ENCODE measurements at places on chromosomes 4 and X.

- no peak for DNase-seq
Observed at GRCh38 chrX:137568741-137569469, 3.0 kb downstream of the ZIC3 start.

DNA sequence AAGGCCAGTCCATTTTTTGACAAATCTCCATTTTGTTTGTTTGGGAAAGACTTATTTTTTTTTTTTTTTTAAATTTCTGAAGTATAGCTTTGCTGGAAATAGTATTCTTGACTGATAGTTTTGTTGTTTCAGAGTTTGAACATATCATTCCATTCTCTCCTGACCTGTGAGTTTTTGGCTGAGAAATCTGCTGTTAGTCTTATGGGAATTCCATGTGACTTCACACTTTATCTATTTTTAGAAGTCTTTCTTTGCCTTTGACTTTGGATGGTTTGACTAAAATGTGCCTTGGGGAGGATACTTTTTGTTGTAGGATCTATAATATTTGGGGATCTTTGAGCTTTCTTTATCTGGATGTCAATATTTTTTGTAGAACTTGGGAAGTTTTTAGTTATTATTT, 10.7 kb upstream of the ADAM29 start:
- DNase-seq, result no peak

DNA sequence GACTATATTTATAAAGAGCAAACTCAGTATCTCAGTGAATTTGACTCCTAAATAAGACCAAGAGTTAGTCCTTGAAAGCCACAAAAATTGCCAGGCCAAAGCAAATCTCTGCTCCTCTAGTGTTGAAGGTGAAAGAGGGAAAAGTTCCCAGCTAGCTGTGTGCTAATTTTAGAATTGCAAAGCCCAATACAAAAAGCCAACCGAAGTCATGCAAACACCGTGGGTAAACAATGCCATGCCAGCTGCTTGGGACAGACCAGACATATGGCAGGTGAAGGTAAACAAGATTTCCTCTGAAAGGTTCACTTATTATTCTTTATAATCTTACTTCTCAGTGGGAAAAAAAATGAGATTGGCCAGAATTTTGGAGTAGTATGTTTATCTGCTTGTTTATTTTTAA, 80.5 kb upstream of the LNX1 start:
- DNase-seq, result no peak

- no peak for DNase-seq
Observed at GRCh38 chr4:74098427-74098994, 484 bp downstream of the CXCL2 start.

DNA sequence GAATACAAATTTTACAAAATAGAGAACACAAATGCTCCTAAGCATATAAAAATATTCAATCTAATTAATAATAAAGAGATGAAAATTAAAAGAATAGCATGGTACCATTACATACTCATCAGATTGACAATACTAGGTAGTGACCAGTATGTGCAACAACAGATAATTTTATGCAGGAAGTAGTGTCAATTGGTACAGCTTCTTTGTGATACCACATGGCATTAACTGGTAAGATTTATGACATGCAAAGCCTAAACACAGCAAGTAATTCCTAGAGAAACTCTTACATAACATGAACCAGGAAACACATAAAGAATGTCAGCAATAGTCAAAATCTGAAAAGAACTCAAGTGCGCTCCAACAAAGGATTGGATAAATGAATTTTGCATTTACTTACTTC, 26.3 kb downstream of the CXCL2 start:
- no peak for DNase-seq
